ENCODE measurements at places on chromosomes 11 and 22.

DNA sequence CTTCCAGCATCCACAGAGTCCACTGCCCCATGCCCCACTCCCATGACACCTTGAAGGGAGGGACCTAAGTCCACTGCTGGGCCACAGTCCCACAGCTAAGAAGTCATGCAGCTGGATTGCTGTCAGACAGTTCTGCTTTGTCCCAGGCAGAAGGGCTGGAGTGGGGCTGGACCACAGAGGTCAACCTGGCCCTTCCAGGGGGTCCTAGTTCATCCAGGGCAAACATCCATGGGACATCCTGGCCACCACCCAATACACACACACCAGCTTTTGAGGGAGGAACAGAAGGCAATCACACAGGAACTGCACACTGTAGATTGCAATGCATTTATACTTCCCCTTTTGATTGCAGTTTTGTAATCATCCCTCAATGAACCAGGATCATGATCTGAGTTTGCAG, 11.3 kb upstream of the APOL4 start:
- DNase-seq, result no peak

DNA sequence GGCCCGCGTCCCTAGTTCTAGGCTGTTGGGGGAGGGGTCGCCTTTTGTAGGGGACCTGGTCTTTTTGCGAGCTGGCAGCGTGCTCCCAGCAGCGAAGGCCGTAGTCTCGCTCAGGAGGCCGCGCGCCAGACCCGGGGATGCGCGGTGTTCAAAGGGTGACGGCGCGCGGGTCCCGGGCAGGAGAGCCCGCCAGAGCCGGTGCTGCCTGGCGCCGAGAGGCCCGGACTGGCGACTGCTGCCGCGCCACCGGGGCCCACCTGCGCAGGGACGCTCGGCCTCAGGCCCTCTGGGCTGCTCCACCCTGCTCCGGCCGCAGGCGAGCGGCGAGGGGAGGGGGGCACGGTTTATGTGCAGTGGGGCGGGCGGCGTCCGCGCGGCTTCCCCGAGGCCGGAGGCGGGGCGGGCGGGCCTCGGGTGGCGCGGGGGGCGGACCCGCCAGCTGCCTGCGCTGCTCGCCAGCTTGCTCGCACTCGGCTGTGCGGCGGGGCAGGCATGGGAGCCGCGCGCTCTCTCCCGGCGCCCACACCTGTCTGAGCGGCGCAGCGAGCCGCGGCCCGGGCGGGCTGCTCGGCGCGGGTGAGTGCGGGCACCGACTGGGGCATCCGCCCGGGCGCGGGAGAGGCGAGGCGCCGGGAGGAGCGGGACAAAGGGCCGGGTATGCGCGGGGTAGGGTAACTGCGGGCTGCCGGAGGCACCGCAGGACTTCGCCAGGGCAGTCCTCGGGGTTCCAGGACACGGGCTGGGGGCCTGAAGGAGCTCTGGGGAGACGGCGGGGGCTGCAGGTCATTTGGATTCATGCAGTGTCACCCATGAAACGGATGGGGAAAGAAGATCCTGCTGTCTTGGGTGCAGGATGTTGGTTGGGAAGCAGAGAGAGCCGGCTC, at the start of gene PRSS23:
PRSS23 (plus strand) TSS at position 467 of the 884 bp plus-strand sequence. CDS start 7,102 bp downstream, outside the sequence.
- peak; percentile 77 for DNase-seq

DNA sequence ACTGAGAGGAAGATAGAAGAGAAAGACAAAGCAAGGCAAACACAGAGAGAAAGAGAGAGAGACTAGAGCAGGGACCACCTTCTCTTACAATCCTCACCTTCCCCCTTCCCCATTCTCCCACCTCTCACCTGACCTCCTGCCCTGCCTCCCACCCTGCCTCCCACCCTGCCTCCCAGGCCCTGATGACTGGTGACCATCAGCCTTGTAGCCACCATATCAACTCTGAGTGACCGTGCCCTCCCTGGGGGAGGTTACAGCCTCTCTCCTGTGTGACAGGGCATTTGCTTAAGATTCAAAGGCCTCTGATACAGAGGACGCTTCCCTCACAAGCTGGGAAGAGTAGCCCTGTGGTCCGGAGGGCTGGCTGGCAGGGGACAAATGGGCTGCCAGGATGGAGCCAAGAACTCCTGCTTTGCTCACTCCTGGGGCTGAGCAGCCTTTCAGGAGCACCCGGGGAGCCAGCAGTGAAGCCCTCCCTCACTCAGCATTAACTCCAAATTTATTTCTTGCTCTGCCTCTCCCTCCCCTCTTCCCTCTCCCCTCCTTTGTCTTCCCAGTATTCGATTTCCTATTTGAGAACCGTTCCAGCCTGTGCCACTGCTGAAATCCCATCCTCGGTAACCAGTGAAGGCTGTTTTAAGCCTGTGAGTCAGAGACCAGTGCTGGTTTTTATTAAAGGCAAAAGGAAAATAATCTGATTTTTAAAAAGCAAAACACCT, 125.2 kb upstream of the SYT13 start:
- no peak for DNase-seq

- DNase-seq, result no peak
Observed at GRCh38 chr11:90845126-90845525, 622.3 kb upstream of the CHORDC1 start.

GRCh38 chr22:48686694-48687302, 1140.9 kb downstream of the BRD1 start:
- no peak for DNase-seq

DNA sequence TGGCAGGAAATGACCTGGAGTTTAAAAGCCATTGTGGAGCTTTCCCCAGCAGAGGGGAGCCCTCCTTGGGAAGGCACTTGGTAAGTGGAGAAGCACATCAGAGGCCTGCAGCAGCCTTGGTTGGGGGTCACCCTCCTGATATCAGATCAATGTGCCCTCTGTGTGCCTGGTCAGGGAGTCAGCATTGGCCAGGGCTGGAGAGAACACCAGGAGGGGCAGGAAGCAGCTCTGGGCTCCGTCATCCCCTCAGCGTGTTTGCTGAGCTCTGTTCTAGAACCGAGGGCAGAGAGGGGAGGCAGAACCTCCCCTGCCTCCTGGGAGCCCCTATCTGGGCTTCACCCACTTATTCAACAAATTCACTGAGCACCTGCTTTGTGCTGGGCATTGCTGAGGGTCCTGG, 846.0 kb downstream of the TBC1D22A start:
- DNase-seq, result no peak

DNA sequence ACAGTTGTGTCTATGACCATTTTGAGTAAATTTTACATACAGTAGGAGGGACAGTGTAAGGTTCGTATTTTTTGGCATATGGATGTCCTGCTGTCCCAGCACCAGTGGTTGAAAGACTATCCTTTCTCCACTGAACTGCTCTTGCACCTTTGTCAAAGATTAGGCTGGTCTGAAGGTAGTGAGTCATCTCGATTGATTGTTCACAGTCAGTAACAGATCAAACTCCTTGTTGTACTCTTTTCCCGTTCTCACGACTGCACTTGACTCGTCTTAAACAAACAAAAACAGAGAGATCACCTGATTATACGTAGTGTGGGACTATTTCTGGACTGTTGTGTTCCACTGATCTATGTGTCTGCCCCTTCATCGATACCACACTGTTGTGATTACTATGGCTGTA, 77.1 kb downstream of the DGCR2 start:
- DNase-seq, result no peak

- no peak for DNase-seq
Observed at GRCh38 chr11:29119707-29120618, 896.9 kb downstream of the KCNA4 start.

DNA sequence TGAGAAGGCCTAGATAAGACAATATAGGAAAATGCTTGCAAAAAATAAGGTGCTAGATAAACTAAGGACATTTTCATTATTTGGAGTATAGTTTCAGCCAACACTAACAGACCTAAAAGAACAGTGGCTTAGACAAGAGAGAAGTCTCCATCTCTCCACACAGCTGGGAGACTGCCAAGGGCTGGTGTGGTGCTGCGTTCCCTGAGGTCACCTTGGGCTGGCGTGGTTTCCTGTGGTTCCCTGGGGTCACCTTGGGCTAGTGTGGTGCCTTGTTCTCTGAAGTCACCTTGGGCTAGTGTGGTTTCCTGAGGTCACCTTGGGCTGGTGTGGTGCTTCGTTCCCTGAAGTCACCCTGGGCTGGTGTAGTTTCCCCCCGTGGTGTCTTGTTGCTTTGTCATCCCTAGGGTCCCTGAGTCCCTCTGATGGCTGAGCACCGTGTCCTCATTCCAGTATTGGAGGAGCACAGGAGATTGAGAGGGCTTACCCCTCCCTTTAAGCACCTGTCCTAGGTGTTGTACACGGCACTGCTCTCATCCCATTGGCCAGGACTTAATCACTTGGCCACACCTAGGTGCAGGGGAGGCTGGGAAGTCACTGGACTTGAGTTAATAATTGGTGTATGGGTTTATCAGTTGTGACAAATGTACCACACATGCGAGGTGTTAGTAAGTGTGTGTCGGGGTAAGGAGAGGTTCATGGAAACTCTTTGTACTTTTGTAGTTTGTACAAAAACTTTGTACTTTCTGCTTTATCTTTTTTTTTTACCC, 14.9 kb downstream of the SAMM50 start:
- DNase-seq, result no peak

GRCh38 chr11:2088746-2089535, 50.2 kb downstream of the IGF2 start:
- no peak for DNase-seq

DNA sequence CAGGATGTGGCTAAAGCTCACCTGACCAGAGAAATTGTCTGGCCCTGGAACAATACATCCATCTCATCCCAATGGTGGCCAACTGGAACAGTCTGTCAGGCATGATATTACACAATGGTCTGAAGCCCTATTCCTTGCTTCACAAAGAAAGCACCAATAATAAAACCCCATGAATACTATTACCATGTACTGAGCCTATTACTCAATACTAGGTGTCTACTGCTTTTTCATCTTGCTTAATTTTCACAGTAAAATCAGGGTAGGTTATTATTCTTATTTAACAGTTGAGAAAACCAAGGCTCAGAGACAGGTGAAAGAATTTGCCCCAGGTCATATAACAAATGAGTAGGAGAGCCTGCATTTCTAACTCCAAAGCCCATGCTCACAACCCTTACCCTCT, 68.9 kb upstream of the CAPRIN1 start:
- DNase-seq, result no peak
